ENCODE measurements at places on chromosomes 13 and 19.

DNA sequence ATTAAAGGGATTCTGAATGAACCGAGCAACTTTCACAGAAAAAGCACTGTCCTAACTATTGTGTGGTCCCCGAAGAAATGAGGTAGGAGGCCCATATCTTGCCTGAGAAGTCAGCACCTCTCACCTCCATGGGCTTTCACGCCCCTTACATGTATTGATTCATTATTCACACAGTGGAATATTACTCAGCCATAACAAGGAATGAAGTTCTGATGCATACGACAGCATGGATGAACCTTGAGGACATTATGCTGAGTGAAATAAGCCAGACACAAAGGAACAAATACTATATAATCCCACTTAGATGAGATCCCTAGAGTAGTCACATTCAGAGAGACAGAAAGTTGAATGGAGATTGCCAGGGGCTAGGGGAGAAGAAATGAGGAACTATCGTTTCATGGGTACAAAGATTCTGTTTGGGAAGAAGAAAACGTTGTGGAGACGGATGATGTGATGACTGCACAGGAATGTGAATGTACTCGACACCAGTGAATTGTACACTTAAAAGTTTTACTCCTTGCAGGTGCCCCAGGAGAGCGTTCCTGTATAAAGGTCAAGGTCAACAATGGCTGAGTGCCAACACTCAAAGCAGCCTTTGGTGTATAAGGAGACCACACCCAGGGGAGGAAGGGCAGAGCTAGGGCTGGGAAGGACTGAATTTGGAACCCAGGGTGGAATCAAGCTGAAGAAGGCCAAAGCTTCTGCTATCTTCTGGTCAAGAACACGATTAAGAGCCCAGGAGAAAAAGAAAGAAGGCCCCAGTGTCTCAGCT is 22.5 kb downstream of the ZIC5 start:
- no peak for DNase-seq

DNA sequence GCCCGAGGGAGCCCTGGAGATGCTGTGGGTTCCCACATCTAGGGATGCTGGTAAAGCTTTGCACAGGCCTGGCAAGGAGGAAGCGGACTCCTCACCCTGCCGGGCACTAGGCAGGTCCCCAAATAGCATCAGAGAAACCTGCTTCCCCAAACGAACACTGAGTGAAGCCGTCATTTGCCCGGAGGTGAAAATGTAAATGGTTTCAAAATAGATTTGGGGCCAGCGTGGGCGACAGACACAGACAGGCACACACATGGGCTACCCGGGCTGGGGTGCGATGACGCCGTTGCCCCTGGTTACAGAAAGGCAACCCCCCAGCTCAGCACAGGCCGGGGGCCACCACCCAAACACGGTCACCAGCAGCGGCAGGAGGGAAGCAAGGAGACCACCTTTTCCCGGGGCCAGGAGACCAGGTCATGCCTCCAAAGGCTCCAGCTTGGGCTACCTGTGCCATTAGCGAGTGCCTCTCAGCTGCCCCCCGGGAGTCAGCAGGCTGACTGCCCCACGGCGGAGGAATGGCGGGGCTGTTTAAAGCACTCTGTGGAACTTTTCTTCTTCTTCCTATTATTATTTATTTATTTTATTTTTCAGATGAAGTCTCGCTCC is 47.5 kb upstream of the NDUFS7 start:
- no peak for DNase-seq

GRCh38 chr13:114080739-114081561 is 51.5 kb downstream of the RASA3 start:
- DNase-seq, result no peak

DNA sequence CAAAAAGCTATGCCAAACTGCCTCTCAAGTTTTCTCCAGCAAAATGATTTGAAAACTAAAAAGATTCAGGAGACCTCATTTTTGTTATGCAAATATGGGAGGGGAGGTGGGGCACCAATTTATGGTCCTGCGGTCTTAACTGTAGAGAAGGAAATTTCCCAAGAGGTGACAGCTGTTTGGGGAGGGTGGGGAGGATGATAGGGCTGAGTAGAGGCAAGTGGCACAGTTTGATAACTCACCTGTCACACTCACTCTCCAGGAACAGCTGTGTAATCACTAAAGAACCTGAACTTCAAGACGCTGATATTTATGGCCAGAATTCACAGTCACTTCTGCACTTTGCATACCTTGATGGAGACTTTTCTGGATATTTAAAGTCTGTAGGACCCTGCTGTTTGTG is 232.9 kb upstream of the STARD13 start:
- no peak for DNase-seq

DNA sequence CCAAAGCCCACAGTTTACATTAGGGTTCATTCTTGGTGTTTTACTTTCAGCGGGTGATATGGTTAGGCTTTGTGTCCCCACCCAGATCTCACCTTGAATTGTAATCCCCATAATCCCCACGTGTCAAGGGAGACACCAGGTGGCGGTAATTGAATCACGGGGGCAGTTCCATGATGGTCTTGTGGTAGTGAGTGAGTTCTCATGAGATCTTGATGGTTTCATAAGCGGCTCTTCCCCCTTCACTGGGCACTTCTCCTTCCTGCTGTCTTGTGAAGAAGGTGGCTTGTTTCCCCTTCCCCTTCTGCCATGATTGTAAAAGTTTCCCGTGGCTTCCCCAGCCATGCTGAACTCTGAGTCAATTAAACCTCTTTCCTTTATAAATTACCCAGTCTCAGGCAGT is 12.0 kb downstream of the FPR2 start:
- DNase-seq, result no peak

GRCh38 chr13:59653916-59654315 is 509.8 kb downstream of the DIAPH3 start:
- DNase-seq, result no peak

GRCh38 chr19:29428071-29428470 is 97.7 kb upstream of the VSTM2B start:
- no peak for DNase-seq

GRCh38 chr19:35034005-35034502 is 3.8 kb downstream of the SCN1B start:
- no peak for DNase-seq

DNA sequence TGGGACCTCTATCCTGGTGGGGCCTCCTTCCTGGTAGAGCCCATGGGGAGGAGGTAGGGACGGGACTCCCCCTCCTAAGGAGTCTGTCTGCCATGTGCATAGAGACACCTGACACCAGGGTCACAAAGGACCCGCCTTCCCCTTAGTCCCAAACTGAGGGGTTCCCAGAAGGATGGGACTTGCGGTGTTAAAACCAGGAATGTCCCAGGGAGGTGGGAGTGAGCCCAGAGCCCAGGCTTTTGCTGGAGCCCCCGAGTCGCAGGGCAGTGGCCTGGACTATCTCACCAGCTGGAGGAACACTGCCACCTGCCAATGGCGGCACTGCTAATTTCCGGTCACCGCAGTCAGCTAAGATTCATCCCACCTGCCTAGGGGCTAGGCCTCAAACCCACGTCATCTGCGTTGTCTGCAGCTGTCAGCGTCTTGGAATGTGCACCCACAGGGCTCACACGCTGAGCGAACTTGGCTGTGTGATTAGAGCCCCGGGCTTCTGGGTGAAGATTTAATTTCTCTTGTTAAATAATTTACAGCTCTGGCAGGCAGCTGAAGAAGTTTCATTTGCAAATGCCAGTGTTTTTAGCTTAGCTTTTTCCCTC is 31.9 kb upstream of the ATP11A start:
- DNase-seq, result no peak

GRCh38 chr19:48933382-48933932 is at the start of gene DHDH:
DHDH (plus strand) TSS chr19:48933699; CDS start chr19:48933722, 23 bp downstream.
- DNase-seq, result no peak

- DNase-seq, result no peak
These were observed 5.5 kb downstream of the RAVER1 start for GRCh38 chr19:10327793-10328192.

GRCh38 chr13:98325724-98326123 is 148.7 kb upstream of the RNF113B start:
- no peak for DNase-seq

DNA sequence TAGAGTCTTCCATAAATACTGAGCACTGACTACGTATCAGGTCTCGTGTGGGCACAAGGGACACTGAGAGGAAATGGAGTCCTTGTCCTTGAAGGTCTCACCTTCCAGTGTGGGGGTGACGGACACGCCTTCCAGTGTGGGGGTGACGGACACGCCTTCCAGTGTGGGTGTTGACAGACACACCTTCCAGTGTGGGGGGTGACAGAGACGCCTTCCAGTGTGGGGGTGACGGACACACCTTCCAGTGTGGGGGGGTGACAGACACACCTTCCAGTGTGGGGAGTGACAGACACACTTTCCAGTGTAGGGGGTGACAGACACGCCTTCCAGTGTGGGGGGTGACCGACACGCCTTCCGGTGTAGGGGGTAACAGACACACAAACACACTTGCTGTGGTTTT is 14.3 kb upstream of the EDDM13 start:
- no peak for DNase-seq

DNA sequence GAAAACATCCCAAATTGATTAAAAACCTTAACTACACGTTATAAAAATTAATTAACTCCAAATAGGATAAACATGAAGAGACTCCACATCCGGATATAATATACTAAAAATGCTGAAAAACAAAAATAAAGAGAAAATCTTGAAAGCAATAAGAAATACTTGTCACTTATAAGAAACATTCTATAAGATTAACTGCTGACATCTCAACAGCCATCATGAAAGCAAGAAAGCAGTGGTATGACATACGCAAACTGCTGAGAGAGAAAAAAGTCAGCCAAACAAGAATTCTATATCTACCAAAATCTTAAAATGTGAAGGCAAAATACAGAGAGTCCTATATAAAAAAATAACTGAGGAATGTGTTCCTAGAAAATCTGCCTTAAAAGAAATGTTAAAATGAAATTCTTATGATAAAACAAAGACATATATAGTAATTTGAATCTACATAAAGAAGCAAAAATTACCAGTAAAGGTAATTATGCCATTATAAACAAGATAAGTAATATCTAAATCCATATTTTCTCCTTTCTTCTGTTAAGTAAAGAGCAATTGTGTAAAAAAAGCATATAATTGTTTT is 1851.1 kb downstream of the PCDH9 start:
- DNase-seq, result no peak

- DNase-seq, result no peak
These were observed 258.7 kb upstream of the GPC6 start for GRCh38 chr13:92967923-92968322.

DNA sequence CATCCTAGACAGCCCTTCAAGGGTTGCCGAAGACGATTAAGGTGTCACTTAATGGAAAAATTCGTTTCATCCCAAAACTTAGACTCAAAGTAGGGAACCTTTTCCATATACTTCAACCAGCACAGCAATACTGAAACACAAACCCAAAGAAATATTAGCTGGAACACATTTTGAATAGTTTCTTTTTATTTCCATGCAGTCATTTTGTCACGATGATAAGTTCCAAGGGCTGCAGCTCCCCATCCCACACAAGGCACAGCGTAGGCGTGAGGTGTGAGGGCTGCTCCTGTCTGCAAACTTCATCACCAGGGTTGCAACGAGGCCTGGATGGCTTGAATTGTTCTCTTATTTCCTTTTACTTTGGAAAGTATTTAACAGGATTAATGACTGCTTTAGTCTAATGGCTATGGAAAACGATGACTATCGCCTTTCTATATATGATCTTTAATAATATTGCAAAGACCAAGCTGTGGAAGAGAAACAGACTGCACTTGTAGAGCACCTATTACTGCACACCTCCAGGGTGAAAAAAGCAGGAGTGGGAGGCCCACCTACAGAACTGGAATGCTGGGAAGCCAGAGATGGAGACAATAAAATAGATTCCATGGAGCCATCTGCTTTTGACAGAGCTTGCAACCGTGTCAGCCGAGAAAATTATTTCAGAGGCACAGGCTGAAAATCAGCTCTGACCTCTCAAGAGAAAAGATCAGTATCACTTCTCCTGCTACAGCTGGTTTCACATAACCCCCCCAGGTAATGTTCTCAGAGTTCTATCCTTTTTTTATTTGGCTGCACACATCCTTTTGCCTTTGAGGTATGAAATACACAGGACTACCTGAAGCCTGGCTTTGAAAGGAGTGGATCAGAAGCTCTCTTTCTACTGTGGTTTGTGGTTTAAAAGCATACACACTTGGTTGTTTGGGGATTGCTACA is 274.5 kb upstream of the NBEA start:
- no peak for DNase-seq

DNA sequence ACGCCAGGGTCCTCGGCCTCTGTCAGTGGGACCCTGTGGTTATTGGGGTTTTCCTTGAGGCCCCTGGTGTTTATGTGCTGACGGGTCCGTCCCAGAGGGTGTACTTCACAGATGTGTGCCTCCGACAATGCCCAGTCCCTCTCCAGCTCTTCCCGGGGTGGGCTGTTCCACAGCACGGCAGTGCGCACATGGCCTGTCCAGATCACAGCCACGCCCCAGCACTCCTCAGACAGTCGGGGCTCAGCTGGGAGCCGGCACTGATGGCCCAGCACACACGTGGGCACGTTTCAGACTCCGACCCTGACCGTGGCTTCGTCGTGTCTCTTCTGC is 16.9 kb upstream of the F7 start:
- no peak for DNase-seq

DNA sequence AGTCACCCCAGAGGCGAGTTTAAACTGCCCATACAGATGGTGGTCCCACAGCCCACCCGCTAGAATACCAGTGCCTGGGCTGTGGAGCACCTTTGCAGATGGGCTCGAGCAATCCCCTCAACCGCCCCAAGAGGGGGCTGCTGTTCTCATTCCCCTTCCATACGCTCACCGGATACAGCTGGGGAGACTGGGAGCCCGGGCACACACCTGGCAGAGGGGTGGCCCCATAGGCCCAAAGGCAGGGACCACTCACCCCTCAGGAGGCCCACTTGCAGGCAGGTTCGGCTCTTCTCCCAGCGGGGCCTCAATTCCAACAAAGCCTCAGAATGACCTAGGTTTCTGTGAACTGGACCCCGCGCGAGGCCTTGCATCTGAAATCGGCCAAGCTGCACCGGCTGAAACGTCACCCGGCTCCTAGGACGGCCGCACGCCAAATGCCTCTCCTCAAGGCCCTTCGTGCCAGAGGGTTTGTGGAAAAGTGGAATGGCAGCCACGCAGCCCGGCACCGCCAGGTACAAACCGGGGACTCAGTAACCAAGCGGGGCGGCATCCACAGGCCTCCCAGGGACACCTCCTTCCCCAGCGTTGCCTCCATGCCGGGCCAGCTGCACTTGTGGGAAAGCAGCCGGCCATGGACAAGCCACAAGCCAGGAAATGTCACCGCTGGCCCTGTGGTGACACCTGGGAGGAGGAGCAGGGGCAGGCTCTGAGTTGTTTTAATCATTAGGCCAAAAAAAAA is 18.7 kb downstream of the MLLT1 start:
- no peak for DNase-seq

- DNase-seq, result no peak
These were observed 33.3 kb upstream of the MICU2 start for GRCh38 chr13:21637296-21637695.

DNA sequence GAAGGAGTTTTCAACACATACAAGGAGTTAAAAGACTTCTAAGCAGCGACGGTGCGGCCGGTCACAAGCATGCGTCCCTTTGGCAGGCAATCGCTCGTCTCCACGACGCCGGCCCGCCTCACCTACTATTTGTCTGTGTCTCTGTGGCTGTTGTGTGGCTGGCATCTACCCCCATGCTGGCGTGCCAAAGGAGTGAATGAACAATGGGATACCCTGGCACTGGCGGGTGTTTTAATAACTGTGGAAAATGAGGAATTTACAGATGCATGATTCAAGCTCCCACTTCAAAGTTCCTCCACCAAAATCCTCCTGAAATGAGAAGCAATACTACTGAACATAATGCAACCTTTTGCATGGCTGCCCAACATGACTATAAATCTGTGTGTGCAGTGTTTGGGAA is 176.6 kb downstream of the KLF5 start:
- no peak for DNase-seq

GRCh38 chr13:91017031-91017668 is 330.3 kb upstream of the MIR17HG start:
- DNase-seq, result peak; percentile 2

All from fibroblast of the conjunctiva (primary cell).